ENCODE measurements at places on chromosomes 5 and 9. TPM values are rescaled to one million over a fixed set of nuclear protein-coding genes. Genes with fewer than 3 reads are reported as not detected.

DNA sequence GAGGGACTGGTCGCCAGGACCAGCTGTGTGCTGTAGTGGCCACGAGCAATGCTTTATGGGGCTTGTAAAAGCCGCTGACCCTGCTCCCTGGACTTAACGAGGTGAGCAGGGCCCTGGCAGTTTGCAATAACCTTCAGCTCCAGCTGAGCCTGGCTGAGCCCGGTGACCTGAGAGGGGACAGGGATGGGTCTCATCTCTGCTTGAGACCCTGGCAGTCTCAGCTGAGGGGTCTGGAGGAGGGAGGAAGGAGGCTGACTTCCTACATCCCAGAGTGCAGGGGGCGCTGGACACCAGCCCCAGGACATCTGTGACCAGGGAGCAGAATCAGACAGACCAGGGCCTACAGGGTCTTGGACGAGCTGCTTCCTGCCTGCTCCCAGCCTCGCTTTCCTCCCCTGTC, 277.5 kb upstream of the MVB12B start:
- H3K27me3 ChIP-seq, result peaks cover 16% of the 10 kb centered on the region
- H3K36me3 ChIP-seq, result no peaks in the 10 kb centered on the region
- H3K27ac ChIP-seq, result no peak overlapping the region
- H3K4me3 ChIP-seq, result no peak overlapping the region
- H3K4me1 ChIP-seq, result no peaks in the 10 kb centered on the region

GRCh38 chr5:135850671-135851070, 16.2 kb downstream of the SLC25A48 start:
- no peak for DNase-seq
- H3K36me3 ChIP-seq, result no peaks in the 10 kb centered on the region
- H3K27ac ChIP-seq, result no peak overlapping the region
- 0 out of 2 replicates have a peak, but pooled peaks cover 4% of the 10 kb centered on the region for H3K27me3 ChIP-seq
- no peaks in the 10 kb centered on the region for H3K4me1 ChIP-seq

- H3K4me3 ChIP-seq, result no peak overlapping the region
- DNase-seq, result no peak
- peaks cover 30% of the 10 kb centered on the region for H3K4me1 ChIP-seq
- H3K27ac ChIP-seq, result peak overlapping the region; percentile 39
- H3K27me3 ChIP-seq, result no peaks in the 10 kb centered on the region
These were observed 18.3 kb downstream of the MARCHF3 start for GRCh38 chr5:127011961-127012644.

The TEX48 gene
- polyA plus RNA-seq, result 0.46 TPM

DNA sequence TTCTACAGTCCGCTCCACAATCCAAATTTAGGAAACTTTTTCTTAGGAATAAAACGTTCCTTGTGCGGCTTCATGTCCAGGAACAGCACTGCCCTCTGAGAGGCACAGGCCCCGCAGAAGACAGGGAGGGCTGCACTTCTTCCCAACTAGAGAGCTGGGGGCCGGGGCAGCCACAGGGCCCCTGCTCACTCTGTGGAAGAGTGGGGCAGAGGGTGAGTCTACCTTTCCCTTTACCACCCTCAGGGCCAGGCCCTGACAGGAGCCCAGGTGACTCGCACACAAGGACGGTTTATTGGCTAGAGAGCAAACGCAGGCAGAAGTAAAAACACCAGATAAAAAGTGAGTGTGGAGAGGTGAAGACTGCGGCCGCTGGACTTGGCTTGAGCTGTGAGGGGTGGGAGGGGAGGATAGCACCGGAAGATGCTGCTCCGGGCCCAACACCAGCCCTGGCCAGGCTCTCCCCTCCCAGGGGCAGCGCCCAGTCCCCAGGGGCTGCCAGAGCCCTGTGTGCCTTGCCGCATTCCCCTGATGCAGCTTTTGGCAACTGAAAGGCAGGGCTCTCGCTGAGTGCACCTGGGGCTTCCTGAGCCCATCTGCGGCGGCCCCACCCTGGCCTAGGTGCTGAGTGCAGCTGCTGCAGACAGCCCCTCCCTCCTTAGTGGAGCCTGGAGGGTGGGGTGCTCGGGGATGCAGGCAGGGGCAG, 20.2 kb downstream of the SH3GLB2 start:
- no peaks in the 10 kb centered on the region for H3K27me3 ChIP-seq
- H3K4me1 ChIP-seq, result no peaks in the 10 kb centered on the region
- no peak overlapping the region for H3K27ac ChIP-seq
- peaks cover 56% of the 10 kb centered on the region for H3K36me3 ChIP-seq
- DNase-seq, result no peak

The CDC25C gene
- polyA plus RNA-seq, result 5.2 TPM

- H3K27me3 ChIP-seq, result no peaks in the 10 kb centered on the region
- peaks cover 66% of the 10 kb centered on the region for H3K36me3 ChIP-seq
- H3K4me1 ChIP-seq, result no peaks in the 10 kb centered on the region
- H3K4me3 ChIP-seq, result no peak overlapping the region
- no peak for DNase-seq
These were observed 79.0 kb downstream of the ZNF462 start for GRCh38 chr9:106941916-106942315.

DNA sequence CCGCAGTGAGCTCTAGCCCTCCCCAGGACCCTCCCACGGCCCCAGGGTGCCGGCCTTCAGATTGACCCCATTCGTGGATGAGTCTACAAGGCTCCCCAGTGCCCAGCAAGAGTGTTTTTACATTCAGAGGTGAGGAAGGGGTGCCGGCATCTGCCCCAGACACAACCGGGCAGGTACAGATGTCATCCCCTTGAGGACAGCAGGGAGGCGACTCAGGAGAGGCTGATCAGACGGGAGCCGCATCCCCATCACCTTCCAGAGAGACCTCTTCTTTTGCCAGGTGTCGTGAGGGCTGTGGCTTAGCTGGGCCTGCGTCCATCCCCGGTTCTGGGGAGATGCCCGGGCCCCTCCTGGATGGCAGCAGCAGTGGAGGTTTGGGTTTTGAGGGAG, 4.3 kb upstream of the LRRC14B start:
- H3K27me3 ChIP-seq, result no peaks in the 10 kb centered on the region
- DNase-seq, result no peak
- H3K4me1 ChIP-seq, result peaks cover 19% of the 10 kb centered on the region

DNA sequence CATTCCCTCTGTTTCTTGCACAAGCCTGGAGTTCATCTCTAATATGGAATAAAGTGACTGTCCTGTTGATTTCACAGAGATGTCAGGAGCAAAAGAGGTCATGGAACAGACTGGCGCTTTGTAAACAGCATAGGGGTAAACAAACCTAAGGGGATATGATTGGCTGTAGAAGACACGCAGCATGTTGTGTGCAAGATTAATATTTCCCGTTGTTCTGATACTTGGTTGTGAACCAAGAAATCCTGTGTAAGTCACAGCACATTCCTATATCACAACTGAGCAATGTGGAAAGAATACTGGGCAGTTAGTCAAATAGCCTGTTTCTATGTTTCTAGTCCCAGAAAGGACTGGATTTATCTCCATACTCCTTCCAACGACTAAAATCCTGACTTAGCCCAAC, 3.2 kb downstream of the ADAMTS12 start:
- no peaks in the 10 kb centered on the region for H3K27me3 ChIP-seq
- no peaks in the 10 kb centered on the region for H3K36me3 ChIP-seq
- no peak overlapping the region for H3K27ac ChIP-seq
- no peak overlapping the region for H3K4me3 ChIP-seq

DNA sequence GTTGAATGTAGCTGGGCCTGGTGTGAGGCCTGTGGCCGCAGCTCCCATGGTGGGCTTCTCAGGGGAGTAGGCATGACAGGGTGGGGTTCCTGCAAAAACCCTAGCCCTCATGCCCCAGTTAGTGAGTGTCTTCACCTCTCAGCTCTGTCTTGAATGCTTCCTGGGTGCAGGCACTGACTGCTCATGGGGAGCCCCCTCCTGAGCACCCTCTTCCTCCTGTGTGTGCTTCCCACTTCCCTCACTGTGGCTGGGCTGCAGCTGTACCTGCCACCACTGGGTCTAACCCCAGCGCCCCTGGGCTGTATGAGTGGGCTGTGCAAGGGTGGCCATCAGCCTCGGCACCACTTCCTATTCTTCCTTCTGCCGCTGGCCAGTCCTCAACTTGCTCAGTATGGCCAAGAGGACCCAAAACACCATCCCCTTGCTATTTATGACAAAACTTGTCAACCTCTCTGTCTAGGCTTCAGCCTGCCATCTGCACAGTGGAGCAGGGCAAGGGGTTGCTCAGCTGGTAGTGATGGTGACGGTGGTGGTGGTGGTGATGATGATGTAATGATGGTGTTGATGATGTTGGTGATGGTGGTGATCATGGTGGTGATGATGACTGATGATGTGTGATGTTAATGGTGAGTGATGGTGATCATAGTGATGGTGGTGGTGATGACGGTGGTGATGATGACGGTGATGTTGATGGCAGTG, 67.5 kb downstream of the RXRA start:
- H3K4me3 ChIP-seq, result no peak overlapping the region
- H3K27me3 ChIP-seq, result no peaks in the 10 kb centered on the region
- peaks cover 10% of the 10 kb centered on the region for H3K4me1 ChIP-seq
- no peaks in the 10 kb centered on the region for H3K36me3 ChIP-seq

- DNase-seq, result no peak
- H3K36me3 ChIP-seq, result peaks cover 32% of the 10 kb centered on the region
- H3K27ac ChIP-seq, result peak overlapping the region; percentile 98
- H3K4me1 ChIP-seq, result peaks cover 86% of the 10 kb centered on the region
- no peaks in the 10 kb centered on the region for H3K27me3 ChIP-seq
These were observed 166.4 kb upstream of the OTULINL start for GRCh38 chr5:14415024-14415697.

GRCh38 chr9:72753266-72753893, 199.5 kb downstream of the ALDH1A1 start:
- H3K4me1 ChIP-seq, result no peaks in the 10 kb centered on the region
- no peak overlapping the region for H3K27ac ChIP-seq
- H3K27me3 ChIP-seq, result no peaks in the 10 kb centered on the region
- DNase-seq, result no peak
